Islet precursor cell (in vitro differentiated cells): ENCODE measurements at places on chromosomes 13 and 19.

DNA sequence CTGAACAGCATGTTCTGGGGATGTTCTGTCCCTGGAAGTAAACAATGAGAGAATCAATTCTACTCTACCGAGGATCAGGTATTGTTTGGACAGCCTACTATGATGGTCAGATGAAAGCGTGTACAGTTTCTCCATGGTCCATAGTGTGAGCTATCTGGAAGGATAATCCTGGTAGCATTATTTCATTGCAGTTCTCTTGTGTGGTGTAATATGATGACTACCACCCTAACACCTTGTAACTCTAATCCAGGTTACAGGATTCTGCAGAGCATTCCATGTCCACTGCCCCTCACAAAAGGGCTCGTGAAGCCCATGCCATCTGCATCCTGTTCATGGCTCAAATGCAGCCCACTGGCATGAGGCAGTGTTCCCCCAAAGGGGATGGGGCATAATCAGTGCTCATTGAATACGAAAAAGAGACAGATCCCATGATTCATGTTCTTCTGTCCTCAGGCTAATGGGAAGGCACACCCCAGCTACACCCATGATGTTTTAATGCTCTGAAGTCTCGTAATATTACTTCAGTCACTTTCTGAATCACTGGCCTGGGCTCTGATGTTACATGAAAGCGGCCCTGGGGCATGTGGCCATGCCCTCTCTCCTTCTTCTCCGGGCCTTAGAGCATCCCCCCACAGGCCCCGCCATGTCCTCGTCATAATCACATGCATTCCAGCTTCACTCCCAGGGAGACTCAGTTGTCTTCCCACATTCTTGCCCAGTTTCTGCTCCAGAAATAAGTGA is 68.4 kb downstream of the HSPH1 start:
- DNase-seq, result peak; percentile 47

GRCh38 chr19:29858000-29858596 is 46.3 kb downstream of the CCNE1 start:
- DNase-seq, result peak; percentile 67

DNA sequence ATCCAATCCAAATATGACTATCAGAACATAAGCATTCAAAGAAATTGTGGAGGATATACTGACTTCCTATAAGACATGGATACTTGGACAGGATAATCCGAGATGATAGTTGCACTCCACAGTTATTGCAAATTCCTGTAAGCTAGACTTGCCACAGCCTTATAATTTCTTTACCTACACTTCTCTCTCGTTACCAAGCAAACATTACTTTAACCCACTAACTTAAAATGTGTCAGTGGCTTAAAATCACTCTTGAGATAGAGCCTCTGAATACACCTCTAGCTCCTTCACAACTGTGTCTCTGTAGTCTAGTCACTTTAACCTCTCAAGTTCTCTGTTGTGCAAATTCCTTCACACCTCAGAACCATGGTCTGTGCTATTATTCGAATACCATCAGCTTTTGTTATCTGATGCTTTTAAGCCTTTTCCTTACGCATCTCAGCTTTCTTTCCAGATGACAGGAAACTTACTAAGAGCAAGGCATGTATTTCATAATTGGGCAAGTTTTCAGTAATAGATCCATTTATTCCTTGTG is 474.9 kb upstream of the MIR17HG start:
- DNase-seq, result no peak

- no peak for DNase-seq
Measured at GRCh38 chr13:109026266-109026665, 396.9 kb downstream of the MYO16 start.

- no peak for DNase-seq
Measured at GRCh38 chr13:56352361-56352760, 788.4 kb upstream of the PRR20A start.
